NCI-H187 (cell line): ENCODE measurements at places on chromosomes 4 and X.
A peak's percentile ranks its signal among the peaks of the same experiment; 100 is the strongest.

GRCh38 chr4:6229095-6229494, 28.7 kb upstream of the JAKMIP1 start:
- no peak for DNase-seq

DNA sequence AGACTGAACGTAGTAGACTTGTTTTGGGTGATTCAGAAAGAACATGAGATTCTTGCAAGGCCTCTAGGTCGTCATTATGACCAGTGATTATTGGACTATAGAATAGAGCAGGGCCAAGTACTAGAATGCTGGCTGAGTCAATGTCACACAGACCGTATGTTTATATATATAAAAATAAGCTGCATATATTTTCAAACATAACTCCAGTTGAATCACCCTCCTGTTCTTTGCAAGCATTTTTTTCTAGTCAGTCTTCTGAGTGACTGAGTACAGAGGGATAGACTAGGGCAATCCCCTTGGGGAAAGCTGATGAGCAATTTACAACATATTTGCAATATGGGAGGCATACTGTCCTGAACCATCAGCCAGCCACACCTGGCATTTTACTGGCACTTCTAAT, 48.4 kb upstream of the PRPS1 start:
- DNase-seq: no peak

- peak; percentile 35 for DNase-seq
Observed at GRCh38 chrX:49155900-49156837, 6.4 kb upstream of the MAGIX start.

- DNase-seq: no peak
Observed at GRCh38 chr4:2860391-2861348, 17.0 kb downstream of the ADD1 start.

- no peak for DNase-seq
Observed at GRCh38 chr4:660401-660800, 13.7 kb downstream of the ATP5ME start.

DNA sequence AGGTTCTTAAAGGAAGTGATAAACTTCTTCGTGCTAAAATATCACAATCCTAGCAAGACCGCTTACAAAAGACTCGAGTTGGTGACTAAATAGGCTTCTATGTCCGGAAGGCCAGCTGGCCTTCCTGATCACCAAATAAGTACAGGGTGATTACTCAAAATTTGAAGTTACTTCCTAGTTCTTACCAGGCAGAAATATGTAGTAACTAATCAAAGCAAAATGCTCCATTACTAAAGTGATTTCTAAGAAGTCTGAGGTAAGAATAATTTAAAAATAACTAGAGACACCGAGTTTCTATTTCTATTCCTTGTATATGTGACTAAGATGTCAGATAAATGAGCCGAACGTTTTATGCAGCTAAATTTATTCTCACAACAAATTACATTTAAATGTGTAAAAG, 62.2 kb downstream of the NSUN7 start:
- DNase-seq: no peak

GRCh38 chr4:186118582-186118981, 14.1 kb downstream of the FAM149A start:
- no peak for DNase-seq

- peak; percentile 13 for DNase-seq
Observed at GRCh38 chr4:148926276-148927260, 484.4 kb upstream of the NR3C2 start.

DNA sequence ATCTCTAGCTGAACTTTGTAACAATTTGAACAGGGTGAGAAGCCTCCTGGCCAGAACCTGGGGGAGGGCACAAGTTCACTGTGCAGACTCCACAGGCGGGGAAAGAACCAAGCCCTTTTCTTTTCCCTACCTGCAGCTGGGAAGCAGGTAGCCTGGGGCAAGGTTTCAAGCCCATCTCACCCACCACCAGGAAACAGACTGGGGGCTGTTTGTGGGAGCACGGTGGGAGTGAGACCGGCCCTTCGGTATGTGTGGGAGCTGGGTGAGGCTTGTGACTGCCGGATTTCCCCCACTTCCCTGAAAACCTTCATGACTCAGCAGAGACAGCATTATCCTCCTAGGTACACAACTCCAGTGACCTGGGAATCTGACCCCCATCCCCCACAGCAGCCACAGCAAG, 211.7 kb downstream of the ZNF674 start:
- no peak for DNase-seq

DNA sequence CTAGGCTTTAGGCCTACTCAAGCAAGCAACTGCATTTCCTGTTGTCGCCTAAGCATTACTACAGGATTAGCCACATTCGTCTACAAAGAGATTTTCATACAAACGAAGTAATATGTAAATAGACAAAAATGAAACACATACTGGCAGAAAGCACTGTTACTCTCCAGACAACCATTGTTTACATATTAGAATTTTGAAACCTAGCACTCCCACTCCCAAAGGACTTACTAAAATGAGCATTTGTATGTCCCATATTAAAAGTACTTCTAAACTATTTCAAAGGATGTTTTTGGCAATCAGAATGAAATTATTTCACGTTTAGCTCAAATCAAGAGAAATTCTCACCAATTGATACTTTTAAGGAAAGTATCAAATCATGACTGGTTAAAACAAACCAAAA, 570.8 kb downstream of the PRR32 start:
- no peak for DNase-seq

- DNase-seq: no peak
Observed at GRCh38 chrX:2647627-2648026, 43.5 kb upstream of the CD99 start.

DNA sequence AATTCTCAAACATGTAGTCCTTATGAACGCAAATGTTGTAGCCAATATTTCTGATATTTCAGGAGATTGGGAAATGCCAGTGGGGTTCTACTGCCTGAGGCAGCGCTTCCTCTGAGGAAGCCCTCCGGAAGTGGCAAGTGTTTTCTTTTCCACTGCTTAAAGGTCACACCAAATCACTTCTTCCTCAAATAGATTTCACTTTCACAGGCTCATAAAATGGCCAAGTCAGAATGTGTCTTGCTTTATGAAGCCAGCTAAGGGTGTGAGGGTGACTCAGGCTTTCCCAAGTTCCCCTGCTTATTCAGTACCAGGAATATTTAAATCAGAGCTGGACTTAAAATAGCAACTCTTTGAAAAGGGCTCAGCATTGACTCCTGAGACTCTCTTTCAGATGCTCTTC, 514.2 kb upstream of the DIPK2B start:
- DNase-seq: no peak

DNA sequence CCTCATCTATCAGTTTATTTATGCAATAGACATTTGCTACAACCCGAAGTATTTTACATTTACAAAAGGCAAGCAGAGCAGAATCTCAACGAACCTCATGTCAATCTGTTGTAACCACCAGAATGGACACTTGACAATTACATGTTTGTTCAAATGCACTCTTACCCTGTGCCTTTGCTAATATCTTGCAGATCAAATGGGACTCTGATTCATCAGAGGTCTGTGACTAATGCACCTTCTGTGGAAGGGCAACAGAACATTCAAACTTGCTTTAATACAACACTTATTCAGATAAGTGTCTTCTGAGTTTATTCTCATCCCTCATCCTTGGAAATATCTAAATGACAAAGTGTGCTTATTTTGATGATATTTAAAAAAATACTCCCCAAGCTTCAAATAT, 644.7 kb upstream of the PCDH10 start:
- no peak for DNase-seq

DNA sequence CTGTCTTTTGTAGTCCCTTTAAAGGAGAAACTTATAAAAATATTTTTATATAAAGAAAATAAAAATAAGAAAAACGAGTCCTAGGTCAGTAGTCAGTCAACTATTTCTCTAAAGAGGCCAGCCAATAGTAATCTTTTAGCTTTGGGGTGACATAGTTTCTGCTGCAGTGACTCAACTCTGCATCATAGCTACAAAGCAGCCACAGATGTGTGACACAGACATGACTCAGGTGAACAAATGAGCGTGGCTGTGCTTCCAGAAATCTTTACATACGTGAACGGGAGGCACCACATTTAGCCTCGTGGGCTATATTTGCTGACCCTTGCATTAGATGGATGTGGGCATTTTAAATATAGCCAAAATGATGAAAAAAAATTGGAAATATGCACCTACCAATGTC, 1862.5 kb upstream of the TENM3 start:
- no peak for DNase-seq

DNA sequence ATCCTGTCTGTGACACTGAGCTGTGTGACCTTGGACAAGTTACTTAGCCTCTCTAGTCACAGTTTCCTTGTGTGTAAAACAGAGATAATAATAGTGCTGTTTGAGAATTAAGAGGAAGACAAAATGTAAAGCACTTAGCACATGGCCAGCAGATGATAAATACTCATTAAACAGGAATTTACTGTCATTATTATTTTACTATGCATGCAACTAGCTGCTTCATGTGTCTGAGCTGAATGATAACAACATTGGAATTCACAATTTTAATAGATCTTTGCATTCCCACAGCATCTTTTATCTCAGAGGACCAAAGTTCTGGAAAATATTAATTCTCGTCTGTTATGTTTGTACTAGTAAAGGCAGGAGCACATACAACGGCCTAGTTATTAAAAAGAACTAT, 79.2 kb upstream of the TET2 start:
- no peak for DNase-seq

- DNase-seq: no peak
Observed at GRCh38 chrX:101163166-101163565, 56.4 kb upstream of the DRP2 start.

DNA sequence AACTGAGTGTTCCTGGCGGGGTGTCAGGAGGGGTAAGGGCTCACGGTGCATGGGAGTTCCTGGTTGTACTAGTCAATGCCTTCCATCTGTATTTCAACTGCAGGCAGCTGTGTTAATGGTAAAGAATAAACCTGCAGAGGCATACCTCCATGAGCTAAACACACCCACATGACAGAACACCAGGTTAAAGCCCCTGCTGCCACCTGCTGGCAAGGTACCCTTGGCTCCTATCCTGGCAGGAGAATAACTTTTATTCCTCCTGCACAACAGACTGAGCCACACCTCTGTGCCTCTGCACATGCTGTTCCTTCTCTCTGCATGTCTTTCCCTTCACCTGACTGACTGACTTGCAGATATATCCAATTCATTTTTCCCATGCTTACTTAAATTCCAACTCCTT, 11.1 kb downstream of the ITIH6 start:
- DNase-seq: no peak

DNA sequence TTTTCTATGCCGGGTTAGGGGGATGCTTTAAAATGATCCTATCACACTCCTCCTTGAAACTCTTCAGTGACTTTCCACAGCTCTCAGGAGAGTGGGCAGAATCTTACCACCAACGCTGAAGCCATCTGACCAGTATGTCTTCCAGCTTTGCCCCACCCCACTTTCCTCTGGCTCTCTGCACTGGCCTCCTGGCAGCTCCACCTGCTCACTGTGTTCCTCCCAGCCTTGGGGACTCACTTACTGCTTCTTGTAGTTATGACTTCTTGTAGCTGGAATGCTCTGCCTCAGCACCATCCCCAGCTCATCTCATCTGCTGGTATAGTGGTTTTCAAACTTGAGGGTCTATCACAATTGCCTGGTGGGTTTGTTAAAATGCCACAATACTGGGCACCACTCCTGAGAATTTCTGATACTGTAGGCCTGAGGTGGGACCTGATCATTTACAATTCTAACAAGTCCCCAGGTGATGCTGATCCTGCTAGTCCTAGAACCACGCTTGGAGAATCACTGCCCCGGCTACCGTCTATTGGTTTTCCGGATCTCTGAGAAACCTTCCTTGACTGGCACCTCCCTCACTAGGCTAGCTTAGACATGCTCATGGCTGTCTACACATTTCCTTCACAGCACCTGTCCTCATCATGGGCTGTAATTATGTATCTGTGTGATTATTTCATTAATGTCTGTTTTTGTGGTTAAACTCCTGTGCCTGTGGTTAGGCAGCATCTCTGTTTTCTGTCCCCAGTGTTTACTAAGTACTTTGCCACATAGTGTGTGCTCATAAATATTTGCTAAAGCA, 152.2 kb downstream of the MGST2 start:
- no peak for DNase-seq

GRCh38 chr4:87339440-87339839, 16.8 kb upstream of the HSD17B13 start:
- no peak for DNase-seq

DNA sequence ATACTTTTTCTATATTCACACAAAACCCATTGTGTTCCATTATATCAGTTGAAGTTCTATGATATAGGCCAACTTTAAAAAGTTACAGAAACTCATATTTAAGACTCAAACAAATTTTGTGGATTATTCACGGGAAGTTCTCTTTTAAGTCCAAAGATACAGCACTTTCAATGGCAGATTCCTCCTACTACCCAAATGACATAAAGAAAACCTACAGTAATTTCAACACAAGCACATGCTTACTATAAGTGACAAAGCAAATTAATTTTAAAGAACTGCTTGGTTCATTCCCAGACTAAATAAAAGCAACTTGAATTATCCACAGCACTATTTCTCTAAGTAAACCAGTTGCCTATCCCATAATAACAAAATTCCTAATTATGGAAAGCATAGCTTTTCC, 4.1 kb downstream of the PPA2 start:
- no peak for DNase-seq

DNA sequence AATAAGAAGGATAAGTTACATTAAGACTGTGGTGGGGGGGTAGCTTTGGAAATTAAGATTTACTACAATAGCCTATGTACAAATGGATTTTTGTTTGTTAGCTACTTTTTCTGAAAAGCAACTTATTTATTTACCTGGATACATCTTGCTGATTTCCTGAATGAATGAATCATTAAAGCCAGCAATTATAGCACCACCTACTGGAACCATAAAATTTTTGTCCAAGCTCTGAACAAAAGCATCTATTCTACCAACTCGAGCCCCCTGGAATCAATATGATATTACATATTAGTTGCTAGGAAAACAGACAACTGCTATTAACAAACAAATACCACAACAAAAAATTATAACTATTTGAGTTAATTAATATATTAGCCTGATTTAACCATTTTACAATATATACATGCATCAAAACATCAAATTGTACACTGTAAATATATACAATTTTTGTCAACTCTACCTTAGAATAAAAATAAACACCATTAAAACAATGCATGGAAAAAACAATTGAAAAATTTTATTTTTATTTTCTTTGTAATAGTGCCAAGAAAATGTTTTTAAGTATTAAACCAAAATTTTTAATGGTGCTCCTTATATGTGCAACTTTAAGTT, 15.3 kb downstream of the SEPSECS start:
- DNase-seq: peak; percentile 13

- no peak for DNase-seq
Observed at GRCh38 chr4:68324519-68325262, 25.2 kb downstream of the YTHDC1 start.

GRCh38 chrX:131869182-131869581, 153.9 kb upstream of the STK26 start:
- no peak for DNase-seq

- no peak for DNase-seq
Observed at GRCh38 chrX:70979136-70979762, 48.4 kb upstream of the SLC7A3 start.

DNA sequence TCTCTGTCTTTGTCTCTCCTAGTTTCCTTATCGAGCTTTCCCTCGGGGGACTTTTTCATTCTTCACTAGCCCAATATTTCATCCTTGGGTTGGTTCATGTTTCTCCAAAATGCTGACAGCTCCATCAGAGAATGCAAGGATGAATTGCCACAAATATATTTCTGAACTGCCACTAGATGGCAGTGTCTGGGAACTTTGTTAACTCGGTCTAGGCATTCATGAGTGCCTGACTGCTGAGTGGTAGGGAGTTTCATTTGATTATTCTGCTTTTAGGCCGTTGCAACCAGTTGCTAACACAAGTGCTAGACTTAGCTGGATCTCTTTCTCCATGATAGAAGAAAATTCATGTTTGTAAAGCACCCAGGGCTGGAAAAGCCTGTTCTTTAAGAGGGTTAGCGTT, 73.5 kb upstream of the RAP2C start:
- DNase-seq: no peak
